Stimulated activated CD8-positive, alpha-beta memory T cell treated with anti-CD3 and anti-CD28 coated beads, Interleukin-15, amount 100 ng/mL, for 1 hour (primary cell): ENCODE measurements at places on chromosomes 3 and 15.

DNA sequence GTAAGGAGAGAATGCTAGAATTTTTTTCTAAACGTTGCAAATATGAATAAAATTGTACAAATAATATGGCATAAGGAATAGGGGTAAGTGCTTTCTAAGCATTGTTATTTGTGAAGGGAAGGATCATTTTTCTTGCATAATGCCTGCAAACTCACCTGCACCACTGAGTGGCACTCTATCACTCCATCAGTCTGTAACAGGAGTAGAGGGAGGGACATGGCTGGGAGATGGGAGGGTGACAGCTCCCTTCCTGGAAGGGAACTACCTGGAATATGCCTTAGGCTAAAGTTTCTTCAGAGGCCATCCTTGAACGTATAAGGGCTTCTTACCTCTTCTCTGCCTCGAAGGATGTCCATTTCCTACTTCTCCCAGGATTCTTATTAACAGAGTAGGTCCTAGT lies 3.0 kb downstream of the NAALADL2 start:
- no peak for DNase-seq

DNA sequence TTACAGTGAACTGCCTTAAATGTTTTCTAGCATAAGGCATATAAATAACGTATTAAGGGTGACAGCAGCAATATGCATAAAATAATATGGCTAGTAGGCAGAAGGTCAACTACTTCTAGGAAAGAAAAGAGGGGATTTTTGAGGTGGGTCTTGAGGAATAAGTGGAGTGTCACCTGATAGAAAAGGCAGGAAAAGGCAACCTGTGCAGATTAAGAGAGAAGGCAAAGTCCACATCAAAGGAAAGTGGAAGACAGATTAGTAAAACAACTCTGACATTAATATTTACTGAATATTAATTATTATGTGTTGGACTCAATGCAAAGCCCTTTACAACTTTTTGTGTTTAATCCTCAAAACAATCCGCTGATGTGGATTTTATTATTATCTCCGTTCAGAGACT lies 2.8 kb downstream of the THOC7 start:
- DNase-seq: no peak

DNA sequence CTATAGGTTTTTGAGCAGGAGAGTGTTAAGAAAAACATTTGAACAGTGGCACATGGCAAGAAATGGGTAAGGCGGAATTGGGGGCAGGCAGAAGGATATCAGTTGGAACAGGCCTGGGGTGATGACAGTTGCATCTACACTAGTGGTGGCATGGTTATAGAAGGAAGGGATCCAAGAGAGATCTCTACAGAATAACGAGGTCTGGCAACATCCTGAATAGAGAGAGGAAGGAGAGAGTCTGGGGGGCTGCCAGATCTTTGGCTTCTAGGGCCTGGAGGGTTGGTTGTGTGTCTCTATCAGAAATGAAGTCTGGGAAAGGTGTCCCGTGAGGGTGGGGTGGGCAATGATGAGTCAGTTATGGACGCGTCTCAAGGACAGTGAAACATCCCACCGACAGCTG lies 26.3 kb downstream of the FSTL1 start:
- DNase-seq: no peak

- no peak for DNase-seq
Observed at GRCh38 chr3:106965307-106965706, 411.9 kb upstream of the CCDC54 start.

- no peak for DNase-seq
Observed at GRCh38 chr3:25291481-25291905, 136.6 kb upstream of the RARB start.

- no peak for DNase-seq
Observed at GRCh38 chr3:192481638-192482037, 245.7 kb downstream of the FGF12 start.

DNA sequence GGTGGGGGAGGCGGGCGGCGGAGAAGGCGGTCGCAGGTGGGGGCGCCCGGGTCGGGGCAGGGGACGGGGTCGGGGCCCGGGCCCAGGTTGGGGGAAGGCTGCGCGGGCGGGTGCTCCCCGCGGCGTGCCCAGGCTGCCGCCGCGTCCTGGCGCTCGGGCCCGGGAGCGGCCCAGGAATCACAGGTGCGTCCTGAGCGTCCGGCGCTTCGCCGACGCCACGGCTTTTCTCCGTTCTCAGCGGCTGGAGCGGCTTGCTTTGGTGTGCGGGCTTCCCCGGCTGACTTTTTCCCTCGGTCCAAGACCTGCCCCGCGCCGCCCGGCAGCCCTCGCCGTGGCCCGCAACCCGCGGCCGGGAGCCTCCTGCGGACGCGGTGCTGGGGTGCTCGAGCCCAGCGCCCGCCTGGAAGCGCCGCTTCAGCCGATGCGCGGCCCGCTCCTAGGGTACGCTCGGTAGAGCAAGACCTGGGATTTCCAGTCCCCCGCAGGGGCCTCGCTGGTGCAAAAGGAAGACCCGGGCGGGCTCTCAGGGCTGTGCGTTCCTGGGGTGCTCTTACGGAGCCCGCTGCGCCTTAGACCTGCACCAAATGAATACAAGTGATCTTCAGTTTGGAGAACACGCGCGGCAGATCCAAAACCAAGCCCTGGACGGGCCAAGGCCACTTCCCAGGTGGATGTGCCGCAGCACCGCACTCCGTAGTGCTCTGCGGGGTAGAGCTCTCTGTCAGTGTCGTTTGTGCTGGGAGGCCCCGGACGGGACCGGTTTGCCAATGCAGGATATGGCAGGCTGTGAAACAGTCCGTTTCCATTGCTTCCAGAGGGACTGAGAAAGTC lies 639 bp downstream of the NIPA1 start:
- DNase-seq: no peak

DNA sequence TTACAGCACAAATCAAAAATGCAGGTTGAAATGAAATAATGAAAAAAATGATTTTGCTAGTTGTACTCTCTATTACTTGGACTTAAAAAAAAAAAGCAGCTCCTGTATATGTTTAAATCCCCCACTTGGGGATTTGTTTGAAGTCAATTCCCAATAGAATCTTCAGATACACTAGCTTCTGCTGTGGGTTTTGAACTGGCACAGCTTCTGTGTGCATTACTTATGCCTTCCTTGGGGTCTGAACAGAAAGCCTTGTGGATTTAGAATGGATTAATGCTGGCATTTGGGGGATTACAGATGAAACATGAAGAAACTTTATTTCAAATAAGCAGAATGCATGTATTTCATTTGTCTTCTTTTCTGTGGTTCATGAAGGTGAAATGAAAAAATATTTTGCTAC lies 513.2 kb upstream of the TBL1XR1 start:
- no peak for DNase-seq

DNA sequence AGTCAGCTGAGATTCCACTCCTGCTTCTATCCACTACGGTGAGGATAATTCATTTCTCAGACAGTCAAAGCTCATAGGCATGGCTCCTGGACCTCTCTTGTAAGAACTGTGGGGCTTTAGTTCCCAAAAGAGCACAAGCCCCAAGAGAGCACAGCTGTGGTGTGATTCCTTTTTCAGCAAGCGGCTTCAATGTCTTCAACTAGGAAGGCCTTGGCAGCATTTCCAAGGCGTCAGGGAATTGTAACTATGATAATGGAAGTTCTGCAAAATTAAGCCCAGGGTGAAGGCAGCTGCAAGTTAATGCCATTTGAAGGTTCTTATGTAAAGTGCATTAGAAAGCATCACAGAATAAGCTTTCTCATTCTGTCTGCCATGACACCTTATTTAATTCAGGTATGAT lies 657.1 kb downstream of the GRM7 start:
- no peak for DNase-seq

DNA sequence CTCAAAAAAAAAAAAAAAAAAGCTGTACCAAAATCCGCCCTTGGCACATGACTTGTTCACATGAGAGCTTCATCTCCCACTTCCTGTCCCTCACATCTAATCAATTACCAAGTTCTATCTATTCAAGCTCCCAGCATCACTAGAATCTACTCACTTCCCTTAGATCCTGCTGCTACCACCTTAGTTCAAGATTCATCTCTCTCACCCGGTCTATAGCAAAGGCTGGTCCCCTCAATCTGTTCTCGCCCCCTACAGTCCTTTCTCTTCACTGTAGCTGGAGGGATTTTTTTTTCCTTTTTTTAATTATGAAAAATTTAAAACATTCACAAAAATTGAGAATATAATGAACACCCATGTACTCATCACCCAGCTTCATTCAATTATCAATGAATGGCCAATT lies 16.7 kb upstream of the GPR160 start:
- DNase-seq: no peak

GRCh38 chr3:190537146-190537545 lies 23.3 kb downstream of the IL1RAP start:
- no peak for DNase-seq

- no peak for DNase-seq
Observed at GRCh38 chr3:25178672-25179071, 249.4 kb upstream of the RARB start.

GRCh38 chr3:89373434-89373833 lies 266.0 kb downstream of the EPHA3 start:
- no peak for DNase-seq

DNA sequence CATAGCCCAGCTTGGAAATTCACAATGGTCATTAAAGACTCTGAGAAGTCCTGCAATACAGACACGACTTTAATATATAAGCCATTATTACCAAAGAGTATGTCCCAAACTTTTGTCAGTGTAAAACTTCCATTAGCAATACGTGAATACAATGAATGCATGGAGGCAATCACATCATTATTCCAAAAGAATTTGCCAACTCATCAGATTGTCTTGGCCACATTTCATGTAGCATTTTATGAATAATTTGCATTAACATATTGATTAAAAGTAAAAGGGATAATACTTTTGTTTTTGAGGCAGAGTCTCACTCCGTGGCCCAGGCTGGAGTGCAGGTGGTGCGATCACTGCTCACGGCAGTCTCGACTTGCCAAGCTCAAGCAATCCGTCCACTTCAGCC lies 7.9 kb upstream of the DUT start:
- no peak for DNase-seq

GRCh38 chr15:91127236-91127955 lies 27.3 kb downstream of the SV2B start:
- DNase-seq: no peak

DNA sequence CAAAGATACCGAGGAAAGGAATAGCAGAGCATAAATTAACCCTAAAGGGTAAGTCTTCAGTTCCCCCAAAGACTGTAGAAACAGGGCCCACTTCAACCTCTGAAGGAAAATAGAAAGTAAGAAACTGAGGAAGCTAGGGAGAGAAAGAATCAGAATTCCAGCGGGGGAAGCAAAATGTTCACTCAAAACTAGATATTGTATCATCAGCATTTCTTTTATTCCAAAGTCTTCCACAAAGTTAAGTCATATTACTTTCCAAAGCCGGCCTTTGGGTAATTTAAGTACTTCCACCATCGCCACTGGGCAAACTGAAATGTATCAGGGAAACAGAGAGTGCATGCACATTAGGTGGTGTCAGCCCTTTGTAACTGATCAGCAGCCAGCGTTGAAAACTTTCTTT lies 88.3 kb downstream of the RSL24D1 start:
- no peak for DNase-seq

GRCh38 chr3:109532257-109533216 lies 195.2 kb upstream of the DPPA4 start:
- DNase-seq: no peak

- DNase-seq: no peak
Observed at GRCh38 chr3:33331414-33331813, 54.2 kb downstream of the FBXL2 start.

DNA sequence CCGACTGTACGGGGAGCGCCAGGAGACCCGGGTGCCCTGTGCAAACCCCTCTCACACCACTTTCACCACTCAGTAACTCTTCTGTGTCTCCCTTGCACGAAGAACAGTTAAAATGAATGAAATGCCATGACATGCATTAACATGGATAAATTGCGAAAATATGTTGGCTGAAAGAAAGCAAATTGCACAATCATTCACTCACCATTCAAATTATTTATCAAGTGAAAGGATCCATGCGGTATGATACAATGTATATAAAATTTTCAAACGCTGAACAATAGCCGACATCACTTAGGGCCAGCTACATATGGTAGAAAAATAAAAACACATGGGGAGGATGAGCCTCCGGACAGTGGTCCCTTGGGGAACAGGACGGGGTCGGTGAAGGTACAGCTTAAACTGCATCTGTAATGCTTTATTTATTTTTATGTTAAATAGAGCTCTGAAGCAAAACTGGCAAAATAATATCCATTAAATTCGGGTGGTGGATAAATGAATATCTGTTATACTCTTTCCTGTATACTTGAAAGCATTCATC lies 45.9 kb downstream of the SLC12A8 start:
- DNase-seq: no peak

DNA sequence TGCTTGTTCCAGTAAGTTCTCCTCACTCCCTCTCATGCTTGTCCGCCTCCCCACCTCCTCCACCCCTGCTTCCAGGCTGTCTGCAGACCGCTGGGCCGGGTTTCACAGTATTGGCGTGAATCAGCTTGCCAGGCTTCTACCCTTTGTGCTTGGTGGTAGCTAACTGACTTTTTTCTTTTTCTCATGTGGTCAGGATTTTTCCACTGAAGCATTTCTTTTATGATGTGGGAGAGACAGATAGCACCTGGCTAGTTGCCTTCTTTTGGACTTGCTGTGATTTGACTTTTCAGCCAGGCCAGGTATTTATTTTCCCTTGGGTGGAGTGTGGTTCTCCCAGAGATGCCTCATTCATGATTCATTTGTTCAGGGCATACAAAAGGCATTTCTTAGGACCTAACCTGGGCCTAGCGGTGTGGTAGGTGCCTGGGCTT lies 60.6 kb downstream of the ST6GAL1 start:
- DNase-seq: no peak

DNA sequence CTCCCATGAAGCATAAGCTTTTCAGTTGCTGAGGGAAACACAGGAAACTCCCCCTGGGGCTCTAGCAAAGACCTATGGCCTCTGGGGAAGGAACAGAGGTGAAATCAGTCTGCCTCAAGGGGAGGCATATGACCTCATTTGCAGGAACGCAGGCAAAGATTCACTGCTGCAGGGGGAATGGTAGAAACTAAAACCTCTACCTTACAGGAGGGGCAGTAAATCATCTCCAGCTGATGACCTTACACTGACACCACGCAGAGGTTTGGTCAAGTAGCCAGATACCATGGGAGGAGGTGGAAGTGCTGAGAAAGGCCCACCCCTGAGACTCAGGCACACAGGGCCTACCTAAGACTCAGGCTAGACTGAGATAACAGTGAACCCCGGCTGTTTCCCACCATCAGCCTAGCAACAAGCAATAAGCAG lies 81.1 kb downstream of the RAD18 start:
- DNase-seq: no peak

DNA sequence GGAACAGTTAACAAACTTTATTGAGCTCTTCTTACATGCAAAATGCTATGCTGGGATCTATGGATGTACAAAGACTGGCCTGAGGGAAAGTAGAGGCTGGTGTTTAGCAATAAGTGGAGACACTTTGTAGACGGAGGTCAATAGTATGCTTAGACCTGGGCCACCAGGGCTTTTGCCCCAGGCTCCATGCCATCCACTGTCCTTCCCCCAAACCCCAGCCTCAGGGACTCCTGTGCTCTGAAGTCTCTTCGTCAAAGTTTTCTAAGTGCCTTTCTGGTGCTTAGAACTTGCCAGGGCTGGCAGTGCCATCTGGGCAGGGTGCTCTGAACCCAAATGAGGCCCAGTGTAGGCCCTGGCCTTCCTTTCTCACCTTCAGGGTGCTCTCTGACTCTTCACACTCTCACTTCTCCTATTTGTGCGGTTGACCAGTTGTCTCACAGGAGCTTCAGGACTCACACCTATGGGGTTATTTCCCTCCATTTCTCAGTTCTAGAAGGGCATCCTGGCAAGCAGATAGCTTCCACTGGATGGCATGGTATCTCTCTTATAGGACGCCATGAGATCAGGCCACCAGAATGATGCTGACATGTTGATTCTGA lies 21.8 kb upstream of the KCNAB1 start:
- DNase-seq: no peak

- DNase-seq: no peak
Observed at GRCh38 chr15:96412045-96412905, 81.8 kb downstream of the NR2F2 start.

GRCh38 chr3:57948781-57949242 lies 59.4 kb upstream of the FLNB start:
- no peak for DNase-seq
